Breast epithelium (tissue), 4 donors: ENCODE measurements at places on chromosomes 5 and 9. TPM values are rescaled to one million over a fixed set of nuclear protein-coding genes. Genes with fewer than 3 reads are reported as not detected.

GRCh38 chr9:4849369-4849768 is 56.6 kb downstream of the RCL1 start:
- DNase-seq: no peak
- H3K36me3 ChIP-seq: no peaks in the 10 kb centered on the region
- H3K27me3 ChIP-seq: no peaks in the 10 kb centered on the region
- H3K4me3 ChIP-seq: no peak overlapping the region

- DNase-seq: peak; percentile 27
- H3K4me3 ChIP-seq: no peak overlapping the region
- H3K36me3 ChIP-seq: no peaks in the 10 kb centered on the region
- H3K27ac ChIP-seq: no peak overlapping the region
- H3K27me3 ChIP-seq: no peaks in the 10 kb centered on the region
- no peaks in the 10 kb centered on the region for H3K4me1 ChIP-seq
Measured at GRCh38 chr5:76641514-76642120, 18.4 kb upstream of the F2RL2 start.

The FBXL7 gene
- 17.3 TPM for total RNA-seq

DNA sequence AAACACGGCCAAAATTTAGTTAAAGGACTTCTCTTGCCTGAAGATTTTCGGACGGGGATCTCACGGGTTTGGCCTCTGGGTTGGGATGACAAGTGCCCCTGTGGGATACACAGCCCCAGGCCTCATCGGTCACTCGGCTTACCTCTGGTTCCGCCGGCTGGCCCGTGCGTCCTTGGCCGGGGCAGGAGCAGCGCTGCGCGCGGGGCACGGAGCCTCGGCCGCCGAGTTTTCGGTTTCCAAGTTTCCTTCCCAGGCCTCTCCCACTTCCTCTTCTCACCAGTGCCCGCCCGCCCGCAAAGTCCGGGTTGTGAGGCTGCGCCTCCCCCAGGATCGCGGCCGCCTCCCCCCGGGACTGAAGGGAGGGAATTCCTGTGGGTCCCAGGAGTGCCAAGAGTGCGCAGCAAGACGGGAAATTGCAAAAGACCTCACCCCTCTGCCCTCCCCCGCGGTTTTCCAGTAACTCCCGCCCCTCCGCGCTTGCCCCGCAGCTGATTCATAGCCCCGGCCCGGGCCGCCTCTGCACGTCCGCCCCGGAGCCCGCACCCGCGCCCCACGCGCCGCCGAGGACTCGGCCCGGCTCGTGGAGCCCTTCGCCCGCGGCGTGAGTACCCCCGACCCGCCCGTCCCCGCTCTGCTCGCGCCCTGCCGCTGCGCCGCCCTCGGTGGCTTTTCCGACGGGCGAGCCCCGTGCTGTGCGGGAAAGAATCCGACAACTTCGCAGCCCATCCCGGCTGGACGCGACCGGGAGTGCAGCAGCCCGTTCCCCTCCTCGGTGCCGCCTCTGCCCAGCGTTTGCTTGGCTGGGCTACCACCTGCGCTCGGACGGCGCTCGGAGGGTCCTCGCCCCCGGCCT is at the start of gene OSMR:
OSMR (plus strand) TSS at position 487 of the 853 bp plus-strand sequence. CDS start 23,033 bp downstream, outside the sequence.
- no peaks in the 10 kb centered on the region for H3K27me3 ChIP-seq
- no peaks in the 10 kb centered on the region for H3K36me3 ChIP-seq
- H3K4me3 ChIP-seq: peak within 1 kb of the TSS; percentile 99
- peak; percentile 89 for DNase-seq
- peak within 1 kb of the TSS; percentile 98 for H3K27ac ChIP-seq
- H3K4me1 ChIP-seq: no peaks in the 10 kb centered on the region

GRCh38 chr5:111774525-111774924 is 17.5 kb upstream of the NREP start:
- H3K36me3 ChIP-seq: no peaks in the 10 kb centered on the region
- H3K4me1 ChIP-seq: no peaks in the 10 kb centered on the region

DNA sequence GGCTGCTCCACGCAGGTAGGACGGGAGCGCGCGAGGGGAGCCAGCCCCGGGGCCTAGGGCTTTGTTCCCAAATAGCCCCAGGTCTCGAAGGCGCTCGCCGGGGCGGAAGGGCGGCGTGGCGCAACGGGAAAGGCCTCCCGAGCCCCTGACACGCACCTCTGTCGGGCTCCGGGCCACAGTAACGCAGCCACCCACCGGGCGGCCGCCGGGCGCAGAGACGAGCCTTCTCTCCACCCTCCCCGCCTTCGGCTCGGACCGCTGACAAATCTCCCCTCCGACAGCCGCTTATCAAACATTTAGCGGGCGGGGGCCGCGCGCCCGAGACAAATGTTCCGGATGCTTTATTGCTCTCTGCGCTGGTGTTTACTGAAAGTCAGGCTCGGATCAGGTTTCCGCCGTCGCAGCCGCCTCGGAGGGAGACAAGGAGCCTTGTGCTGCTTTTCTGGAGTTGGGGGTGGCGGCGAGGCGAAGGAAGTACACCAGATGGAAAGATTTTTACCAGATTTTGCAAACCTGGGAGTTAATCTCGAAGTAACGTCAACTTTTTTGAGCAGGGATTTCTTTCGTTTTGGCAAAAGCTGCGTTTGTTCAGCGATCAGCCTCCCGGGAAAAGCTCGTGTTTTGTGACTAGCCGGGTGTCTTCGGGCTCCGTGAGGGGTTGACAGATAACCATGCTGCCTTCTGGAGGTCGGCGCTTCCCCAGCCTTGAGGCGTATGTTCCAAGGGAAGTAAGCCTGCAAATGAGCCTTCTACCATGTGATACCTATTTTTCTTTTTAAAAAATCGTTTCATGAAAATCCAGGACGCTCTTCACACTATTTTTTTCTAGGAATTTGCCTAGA is 950 bp downstream of the RGMB start:
- peak; percentile 62 for DNase-seq
- peak overlapping the region; percentile 98 for H3K4me3 ChIP-seq
- H3K36me3 ChIP-seq: no peaks in the 10 kb centered on the region
- H3K27me3 ChIP-seq: no peaks in the 10 kb centered on the region
- no peaks in the 10 kb centered on the region for H3K4me1 ChIP-seq

The CCDC180 gene
- 5.4 TPM for total RNA-seq
